Muscle of leg (tissue), 16 donors: ENCODE measurements at places on chromosomes 5 and 9.

DNA sequence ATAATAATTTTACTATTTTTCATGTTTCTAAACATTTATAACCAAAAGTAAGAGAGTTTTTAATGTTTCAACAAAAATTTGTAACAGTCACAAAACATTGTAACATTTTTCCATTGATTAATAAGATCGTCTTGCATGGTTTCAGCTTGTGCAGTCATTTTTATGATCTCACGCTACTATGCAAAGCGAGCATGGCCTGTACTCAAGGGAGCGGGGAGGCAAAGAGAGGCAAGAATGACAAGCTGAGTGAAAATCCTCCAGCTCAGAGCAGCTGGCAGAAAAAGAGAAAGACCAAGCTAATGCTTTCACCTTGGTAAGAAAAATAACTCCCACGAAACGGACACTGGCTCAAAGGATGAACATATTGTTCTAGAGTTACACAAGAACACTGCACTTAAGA, 90.0 kb upstream of the SV2C start:
- no peak for DNase-seq

GRCh38 chr9:99421369-99421768, 199.3 kb downstream of the SEC61B start:
- no peak for DNase-seq

DNA sequence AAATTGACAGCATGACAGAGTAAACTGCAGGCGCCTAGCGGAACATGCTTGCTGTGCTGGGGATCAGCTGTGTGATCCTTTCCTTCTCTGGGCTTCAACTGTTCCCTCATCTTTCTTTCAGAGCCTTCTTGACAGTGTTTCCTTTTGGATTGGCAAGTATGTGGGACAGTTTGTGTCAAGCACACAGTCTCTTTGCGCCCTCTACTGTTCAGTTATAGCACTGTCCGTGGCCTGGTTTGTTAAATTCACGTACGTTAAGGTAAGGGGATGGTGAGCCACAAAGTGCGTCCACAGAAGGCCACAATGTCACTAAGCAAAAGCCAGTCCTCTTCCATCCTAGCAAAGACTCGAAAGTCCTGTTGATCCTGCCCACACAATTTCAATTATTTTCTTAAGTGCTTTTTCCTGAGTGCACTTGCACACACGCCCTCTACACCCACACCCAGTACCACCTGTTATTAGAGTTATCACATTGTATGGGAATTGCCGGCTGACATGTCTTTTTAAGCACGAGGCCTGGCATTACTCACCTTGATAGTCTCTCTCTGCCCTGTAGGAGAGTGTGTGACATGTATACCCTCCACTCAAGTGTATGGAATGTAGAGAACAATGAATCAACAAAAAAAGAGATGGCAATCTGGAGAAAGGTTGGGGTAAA, 22.5 kb upstream of the PTPN3 start:
- DNase-seq, result peak; percentile 84

- DNase-seq, result no peak
Measured at GRCh38 chr5:169893010-169893409, 87.3 kb downstream of the INSYN2B start.

GRCh38 chr5:139251695-139252288, 41.7 kb upstream of the MATR3 start:
- no peak for DNase-seq

DNA sequence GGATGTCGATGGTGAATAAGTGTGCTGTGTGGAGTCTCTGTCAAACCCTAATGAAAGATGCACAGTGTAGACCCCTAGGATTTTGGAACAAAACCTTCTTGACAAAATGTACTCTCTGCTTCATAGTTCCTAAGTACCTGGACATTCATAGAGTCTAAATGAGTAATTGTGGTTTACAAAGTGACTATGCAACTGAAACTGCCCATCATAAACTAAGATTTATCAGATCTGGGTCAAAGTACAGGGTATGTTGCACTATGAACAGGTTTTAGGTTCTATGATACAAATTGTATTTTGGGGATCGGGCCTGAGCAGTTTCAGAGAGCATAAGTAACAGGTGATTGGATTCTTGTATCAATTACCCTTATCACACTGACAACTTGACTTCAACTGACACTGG, 79.4 kb downstream of the LURAP1L start:
- no peak for DNase-seq

- DNase-seq, result no peak
Measured at GRCh38 chr9:130663977-130664250, 480 bp upstream of the PRDM12 start.

DNA sequence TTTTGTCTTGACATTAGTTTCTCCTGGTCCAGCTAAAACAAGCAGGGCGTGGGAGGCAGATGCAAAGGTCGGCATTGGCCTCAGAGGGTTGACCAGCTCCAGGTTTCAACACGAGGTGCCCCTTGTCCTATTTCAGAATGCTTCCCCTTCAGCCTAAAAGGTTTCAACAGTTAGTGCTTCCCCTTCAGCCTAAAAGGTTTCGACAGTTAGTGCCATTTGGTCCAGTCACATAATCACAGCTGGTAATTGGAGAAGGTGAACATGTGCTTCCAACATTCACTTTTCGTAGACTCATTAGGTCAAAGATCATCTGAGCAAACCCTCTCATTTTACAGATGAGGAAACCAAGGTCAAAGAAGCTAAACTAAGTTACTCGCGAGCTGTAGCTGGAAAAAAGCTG, 270.3 kb upstream of the MAP3K1 start:
- DNase-seq, result peak; percentile 4

GRCh38 chr5:68458416-68459021, 243.0 kb downstream of the PIK3R1 start:
- DNase-seq, result no peak

DNA sequence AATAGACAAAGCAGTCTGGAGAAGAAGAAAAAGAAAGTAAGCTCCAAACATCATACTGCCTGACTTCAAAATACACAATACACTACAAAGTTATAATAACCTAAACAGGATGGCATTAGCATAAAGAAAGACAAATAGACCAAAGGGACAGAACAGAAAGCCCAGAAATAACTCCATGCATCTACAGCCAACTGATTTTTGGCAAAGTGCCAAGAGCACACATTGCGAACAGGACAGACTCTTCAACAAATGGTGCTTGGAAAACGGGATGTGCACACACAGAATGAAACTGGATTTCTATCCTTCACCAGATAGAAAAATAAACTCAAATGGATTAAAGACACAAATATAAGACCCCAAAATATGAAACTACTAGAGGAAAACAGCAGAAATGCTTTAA, 66.6 kb upstream of the SPATA31E1 start:
- peak; percentile 77 for DNase-seq

DNA sequence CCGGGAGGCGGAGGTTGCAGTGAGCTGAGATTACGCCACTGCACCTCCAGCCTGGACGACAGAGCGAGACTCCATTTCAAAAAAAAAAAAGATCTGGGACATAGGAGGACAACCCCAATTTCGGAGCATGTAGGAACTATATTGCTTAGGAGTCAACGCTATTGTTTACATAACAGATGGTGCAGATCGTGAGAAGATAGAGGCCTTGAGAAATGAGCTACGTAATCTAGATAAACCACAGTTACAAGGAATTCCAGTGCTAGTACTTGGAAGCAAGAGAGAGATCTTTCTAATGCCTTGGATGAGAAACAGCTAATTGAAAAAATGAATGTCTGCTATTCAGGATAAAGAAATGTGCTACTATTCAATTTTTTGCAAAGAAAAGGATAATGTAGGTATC, 20.3 kb downstream of the TBC1D2 start:
- DNase-seq, result no peak

DNA sequence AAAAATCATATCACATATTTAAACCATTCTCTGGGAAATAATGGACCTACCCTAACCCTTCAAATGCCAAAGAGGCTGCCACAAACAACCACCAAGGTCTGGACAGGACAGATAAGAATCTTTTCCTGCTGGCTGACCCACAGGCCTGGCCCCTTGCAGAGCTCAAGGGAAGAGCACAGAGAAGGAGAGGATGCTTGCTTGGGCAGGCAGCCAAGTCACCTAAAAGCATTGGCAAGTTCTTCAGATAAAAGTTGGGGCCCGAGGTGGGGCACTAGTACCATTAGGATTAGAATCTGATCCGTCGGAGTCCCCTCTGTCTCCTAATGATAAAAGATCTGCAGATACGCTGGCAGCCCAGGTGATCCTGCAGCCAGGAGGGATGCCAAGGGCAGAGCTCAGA, 176.6 kb downstream of the GABBR2 start:
- no peak for DNase-seq

DNA sequence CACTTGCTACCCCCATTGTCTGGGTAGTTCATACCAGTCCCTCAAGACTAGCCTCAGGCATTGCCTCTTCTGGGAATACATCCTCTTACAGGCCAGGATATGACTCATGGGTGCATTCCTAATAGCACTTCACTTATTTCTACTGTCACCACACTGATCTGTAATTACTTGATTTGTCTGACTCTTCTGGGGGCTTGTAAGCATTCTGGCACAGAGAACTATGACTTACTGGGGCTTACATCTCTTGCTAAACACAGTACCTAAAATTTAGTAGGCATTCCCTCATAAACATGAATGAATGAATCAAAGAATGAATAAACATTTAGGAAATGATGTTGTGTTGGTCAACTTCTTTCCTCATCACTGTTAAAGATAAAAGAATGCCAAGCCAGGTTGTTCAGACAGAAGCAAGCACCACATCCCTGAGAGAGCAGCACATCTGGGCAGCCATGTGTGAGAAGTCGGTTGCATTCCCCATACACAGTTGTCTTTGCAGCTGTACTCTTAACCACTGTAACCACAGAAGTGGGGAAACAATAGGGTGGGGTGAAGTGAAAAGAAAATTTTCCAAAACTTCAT, 27.6 kb downstream of the IL7R start:
- no peak for DNase-seq

DNA sequence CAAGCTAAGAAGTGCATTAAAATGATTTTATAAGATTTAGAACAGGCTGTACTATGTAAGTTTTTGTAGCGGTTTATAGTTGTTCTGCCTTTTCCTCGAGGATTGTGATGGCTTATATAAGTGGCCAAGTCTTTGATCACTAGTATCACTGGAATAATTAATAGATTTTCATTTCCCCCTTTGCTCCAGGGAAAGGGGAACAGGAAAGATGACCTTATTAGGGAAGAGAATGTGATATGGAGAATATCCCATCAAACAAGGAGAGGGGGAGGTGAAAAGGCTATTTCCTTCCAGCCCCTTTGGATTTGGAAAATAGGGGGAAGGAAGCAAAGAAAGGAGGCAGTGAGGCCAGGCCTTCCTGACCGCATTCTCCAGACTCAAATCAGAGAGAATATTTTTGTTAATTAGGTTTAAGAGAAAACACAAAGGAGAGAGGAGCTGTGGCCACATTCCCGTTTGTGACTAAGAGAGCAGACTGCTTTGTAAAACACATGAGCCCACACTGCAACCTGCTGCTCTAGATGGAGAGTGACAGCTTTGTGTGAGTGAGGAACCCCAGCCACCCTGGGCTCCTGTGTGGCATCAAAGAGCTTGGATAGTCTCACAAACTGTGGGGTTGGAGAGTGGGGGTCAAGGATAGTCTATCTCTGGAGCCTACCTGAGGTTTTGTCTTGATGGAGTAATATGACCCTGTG, 359.5 kb downstream of the DTWD2 start:
- peak; percentile 20 for DNase-seq

DNA sequence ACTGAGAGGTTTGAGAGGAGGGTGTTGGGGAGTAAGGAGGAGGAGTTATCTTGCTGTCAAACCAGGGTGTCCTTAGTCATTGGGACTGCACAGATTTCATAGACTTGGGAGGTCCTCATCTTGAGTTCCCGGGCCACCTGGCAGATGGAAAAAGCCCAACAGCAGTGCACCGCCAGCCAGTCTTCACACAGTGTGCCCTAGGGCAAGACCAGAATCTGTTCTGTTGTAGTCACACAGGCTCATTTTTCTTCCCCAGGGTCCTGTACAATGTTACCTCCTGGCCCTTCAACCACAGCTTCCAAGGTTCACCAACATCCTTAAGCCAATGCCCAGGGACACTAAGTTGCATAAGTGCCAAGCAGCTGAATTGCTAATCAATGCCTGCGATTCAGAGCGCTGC, 21.0 kb downstream of the PLAC8L1 start:
- no peak for DNase-seq

DNA sequence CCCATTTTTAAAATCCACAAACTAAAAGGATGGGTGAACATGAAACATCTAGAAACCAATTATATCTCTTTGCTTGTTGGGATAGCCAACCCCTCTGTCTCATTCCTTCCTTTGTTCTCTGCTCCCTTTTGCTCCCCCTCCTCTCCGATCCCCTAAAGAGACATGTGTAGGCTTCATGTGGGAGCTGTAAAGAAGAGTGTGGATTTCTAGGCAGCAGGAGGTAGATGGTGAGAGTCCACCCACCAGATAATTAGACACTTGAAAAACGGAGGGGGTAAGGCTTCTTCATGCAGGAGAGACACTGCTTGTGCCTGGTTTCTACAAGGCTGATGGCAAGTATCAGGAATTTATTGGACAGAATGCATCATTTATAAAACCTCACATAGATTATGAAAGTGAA, 27.3 kb upstream of the CFAP157 start:
- DNase-seq, result no peak

DNA sequence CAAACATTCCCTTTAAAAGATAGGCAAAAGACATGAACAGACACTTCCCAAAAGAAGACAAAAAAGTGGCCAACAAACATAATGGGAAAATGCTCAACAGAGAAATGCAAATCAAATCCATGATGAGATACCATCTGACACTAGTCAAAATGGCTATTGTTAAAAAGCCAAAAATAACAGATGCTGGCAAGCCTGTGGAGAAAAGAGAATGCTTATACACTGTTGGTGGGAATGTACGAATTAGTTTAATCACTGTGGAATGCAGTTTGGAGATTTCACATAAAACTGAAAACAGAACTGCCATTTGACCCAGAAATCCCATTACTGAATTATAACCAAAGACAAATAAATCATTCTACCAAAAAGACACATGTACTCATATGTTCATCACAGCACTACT, 58.3 kb upstream of the WDR41 start:
- DNase-seq, result no peak

- no peak for DNase-seq
Measured at GRCh38 chr5:180178531-180179441, 30.2 kb downstream of the RASGEF1C start.

DNA sequence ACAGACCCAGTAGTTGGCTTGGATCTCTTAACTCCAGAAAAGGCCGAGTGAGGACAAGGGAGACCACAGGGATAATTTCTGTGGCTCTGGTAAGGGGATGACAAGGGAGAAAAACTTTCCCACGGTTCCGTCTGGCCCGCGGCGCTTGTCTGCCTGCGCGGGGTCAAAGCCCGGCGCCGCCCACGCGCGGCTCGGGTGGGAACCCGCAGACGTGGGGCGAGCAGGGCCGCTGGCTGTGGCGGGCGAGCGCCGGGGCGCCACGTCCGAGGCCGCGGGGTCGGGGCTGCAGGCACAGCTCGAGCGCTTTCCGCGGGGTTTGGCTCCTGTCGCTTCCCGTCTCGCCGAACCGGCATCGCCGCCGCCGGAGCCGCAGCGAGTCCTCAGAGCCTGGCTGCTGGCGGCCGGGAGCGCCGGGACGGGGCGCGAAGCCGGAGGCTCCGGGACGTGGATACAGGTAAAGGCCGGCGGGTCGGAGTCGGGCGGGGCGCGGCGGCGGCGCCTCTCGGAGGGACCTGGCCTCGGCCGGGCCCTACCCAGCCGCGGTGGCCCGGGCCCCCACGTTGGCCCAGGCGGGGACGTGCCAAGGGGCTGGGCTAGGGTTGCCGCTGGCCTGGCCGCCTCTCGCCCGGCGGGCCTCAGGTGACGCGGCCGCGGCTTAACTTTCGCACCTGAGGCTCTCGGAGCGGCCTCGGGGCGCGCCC, at the start of gene RNF180:
TSS of gene RNF180 (plus strand) at position 344 of the 701 bp plus-strand sequence. CDS start 34,965 bp downstream, outside the sequence.
- peak; percentile 53 for DNase-seq
